ENCODE measurements at places on chromosomes 5 and 9. TPM values are rescaled to one million over a fixed set of nuclear protein-coding genes. Genes with fewer than 3 reads are reported as not detected.

Gene ANKRD18B
- under 0.01 TPM for total RNA-seq

Gene LCNL1
- not detected for total RNA-seq

Gene ARSI
- under 0.01 TPM for total RNA-seq

Gene NR4A3
- total RNA-seq: 5.1 TPM

Gene OR1L4
- total RNA-seq: not detected

Gene RASA1
- 18.0 TPM for total RNA-seq

Gene NUTM2F
- not detected for total RNA-seq

Gene PGM5
- total RNA-seq: 14.8 TPM

Gene BTNL8
- total RNA-seq: under 0.01 TPM

Gene FLT4
- 0.27 TPM for total RNA-seq

Gene OBP2B
- total RNA-seq: not detected

Gene SYK
- total RNA-seq: 62.7 TPM

Gene PTPRD
- total RNA-seq: 16.2 TPM

Gene ANKRD34B
- under 0.01 TPM for total RNA-seq

Gene SPINK7
- not detected for total RNA-seq

Gene CLPTM1L
- total RNA-seq: 130 TPM

Gene ADAMTS16
- not detected for total RNA-seq

Gene GPSM1
- total RNA-seq: 85.6 TPM

Gene SPEF2
- 4.0 TPM for total RNA-seq
